Endodermal cell (in vitro differentiated cells): ENCODE measurements at places on chromosomes 13 and 19. TPM values are rescaled to one million over a fixed set of nuclear protein-coding genes. Genes with fewer than 3 reads are reported as not detected.

DNA sequence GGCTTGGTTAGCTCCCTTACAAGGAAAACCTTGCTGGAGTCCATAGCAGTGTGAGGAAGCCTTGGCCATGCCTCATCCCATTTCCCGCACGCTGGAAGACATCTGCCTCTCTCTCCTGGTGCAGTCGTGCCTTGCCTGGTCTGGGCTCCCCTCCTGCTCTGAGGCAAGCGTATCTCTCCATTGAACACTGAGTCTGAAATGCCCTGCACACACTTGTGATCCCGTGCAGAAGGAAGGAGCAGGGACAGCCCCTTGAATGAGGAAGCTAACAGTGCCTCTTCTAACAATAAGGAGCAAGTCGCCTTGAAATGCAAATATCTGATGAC lies 407 bp upstream of the ZNF440 start:
- peak overlapping the region; percentile 42 for H3K27ac ChIP-seq
- peaks cover 4% of the 10 kb centered on the region for H3K4me1 ChIP-seq

DNA sequence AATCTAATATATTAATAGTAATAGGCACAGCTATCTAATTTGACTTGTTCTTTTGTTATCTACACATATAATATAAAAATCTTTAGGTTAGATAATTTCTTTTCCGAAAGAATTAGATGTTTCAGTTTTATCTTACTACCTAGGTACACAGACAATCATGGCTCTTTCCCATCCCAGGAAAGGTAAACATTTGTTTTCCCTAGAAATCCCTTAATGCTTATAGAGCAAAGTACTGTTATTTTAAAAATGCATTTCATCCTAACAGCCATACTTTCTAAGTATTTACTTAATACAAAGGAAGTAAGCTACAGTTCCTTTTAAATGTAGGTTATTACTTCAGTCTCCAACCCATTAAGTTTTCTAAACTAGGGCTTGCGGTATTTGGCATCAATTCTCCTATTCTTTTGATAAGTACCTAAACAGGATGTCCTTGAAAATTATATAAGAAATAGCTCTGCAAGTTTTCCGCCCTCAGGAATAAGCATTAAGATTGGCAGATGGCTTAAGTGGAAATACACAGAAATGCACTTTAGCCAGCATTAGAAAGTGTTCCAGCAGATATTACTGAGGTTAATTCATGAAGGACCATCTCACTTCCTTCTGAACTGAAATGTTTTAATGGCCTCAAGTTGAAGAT lies 616.2 kb upstream of the SPRY2 start:
- H3K36me3 ChIP-seq: no peaks in the 10 kb centered on the region
- no peaks in the 10 kb centered on the region for H3K27me3 ChIP-seq
- H3K4me1 ChIP-seq: no peaks in the 10 kb centered on the region

- no peak overlapping the region for H3K27ac ChIP-seq
- H3K36me3 ChIP-seq: peaks cover 9% of the 10 kb centered on the region
- peaks cover 25% of the 10 kb centered on the region for H3K4me1 ChIP-seq
- DNase-seq: no peak
Measured at GRCh38 chr13:95113601-95114000, 187.7 kb downstream of the ABCC4 start.

GRCh38 chr13:48600374-48601364 lies 53.1 kb upstream of the CYSLTR2 start:
- no peaks in the 10 kb centered on the region for H3K36me3 ChIP-seq
- DNase-seq: peak; percentile 59
- H3K4me1 ChIP-seq: peaks cover 5% of the 10 kb centered on the region
- no peak overlapping the region for H3K27ac ChIP-seq
- no peak overlapping the region for H3K4me3 ChIP-seq

DNA sequence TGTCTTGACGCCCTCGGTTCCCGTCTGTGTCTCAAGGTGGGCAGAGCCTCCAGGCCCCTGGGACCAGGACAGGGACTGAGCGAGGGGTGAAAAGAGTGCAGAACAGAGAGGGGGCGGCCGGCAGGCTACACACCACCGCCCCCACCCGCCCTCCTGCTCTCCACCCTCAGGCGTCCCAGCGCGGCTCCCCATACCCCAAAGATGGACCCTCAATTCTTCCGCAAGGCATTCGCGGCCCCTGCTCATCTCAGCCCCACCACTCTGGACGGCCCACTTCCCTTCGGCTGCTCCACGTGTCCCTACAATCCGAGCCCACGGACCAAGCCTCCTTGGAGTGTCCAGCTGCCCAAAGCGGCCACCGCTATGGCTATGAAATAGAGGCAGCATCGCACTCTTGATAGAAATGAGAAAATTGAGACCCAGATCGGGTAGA lies 1.8 kb downstream of the KLF16 start:
- H3K27me3 ChIP-seq: no peaks in the 10 kb centered on the region
- DNase-seq: no peak
- peak overlapping the region; percentile 89 for H3K4me3 ChIP-seq
- H3K4me1 ChIP-seq: peaks cover 20% of the 10 kb centered on the region
- H3K27ac ChIP-seq: no peak overlapping the region

- H3K4me3 ChIP-seq: no peak overlapping the region
- no peaks in the 10 kb centered on the region for H3K4me1 ChIP-seq
- H3K36me3 ChIP-seq: no peaks in the 10 kb centered on the region
- H3K27ac ChIP-seq: no peak overlapping the region
- DNase-seq: peak; percentile 54
Measured at GRCh38 chr13:72567566-72567965, 159.9 kb downstream of the MZT1 start.

- H3K4me1 ChIP-seq: no peaks in the 10 kb centered on the region
- no peak overlapping the region for H3K4me3 ChIP-seq
- no peaks in the 10 kb centered on the region for H3K27me3 ChIP-seq
Measured at GRCh38 chr13:105083992-105084391, 1451.5 kb downstream of the EFNB2 start.

DNA sequence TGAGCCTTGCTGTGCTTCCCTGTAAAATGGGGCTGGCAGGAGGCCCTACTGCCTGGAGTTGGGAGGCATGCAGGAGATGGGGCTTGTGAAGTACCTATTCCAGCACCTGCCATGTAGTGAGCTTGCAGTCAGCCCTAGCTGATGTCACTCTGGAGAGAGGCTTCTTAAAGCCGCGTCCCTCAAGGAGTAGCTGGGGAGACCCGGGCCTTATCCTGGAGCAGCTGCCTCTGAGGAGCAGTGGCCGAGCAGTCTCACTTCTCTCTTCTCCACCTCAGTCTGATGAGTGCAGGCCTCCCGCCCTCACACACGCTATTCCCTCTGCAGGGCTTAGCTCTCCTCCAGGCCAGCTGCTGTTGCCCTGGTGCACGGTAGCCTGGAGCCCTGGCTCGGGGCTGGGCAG lies 18.0 kb downstream of the CLASRP start:
- H3K27me3 ChIP-seq: no peaks in the 10 kb centered on the region
- no peak overlapping the region for H3K4me3 ChIP-seq
- peaks cover 74% of the 10 kb centered on the region for H3K36me3 ChIP-seq
- DNase-seq: no peak
- H3K27ac ChIP-seq: no peak overlapping the region
- no peaks in the 10 kb centered on the region for H3K4me1 ChIP-seq

Gene PDX1
- total RNA-seq: not detected in 2 replicates

DNA sequence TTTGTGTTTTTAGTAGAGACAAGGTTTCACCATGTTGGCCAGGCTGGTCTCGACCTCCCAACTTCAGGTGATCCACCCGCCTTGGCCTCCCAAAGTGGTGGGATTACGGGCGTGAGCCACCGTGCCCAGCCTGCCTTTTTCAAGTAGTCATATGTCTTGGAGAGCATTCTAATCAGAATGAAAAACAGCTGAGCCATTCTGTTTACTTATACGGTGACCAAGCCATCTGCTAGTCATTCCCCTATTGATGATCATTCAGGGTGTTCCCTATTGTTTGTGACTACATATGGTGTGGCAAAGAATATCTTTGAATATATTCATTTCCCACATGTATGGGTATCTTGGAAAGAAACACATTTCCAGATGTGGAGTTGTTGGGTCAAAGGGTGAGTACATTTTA lies 17.2 kb downstream of the BLOC1S3 start:
- H3K27me3 ChIP-seq: peaks cover 4% of the 10 kb centered on the region
- no peak overlapping the region for H3K27ac ChIP-seq
- peaks cover 5% of the 10 kb centered on the region for H3K4me1 ChIP-seq
- no peaks in the 10 kb centered on the region for H3K36me3 ChIP-seq
- no peak overlapping the region for H3K4me3 ChIP-seq

Gene FSD1
- 33.3 and 34.2 TPM in 2 replicates for total RNA-seq

- no peaks in the 10 kb centered on the region for H3K27me3 ChIP-seq
- no peaks in the 10 kb centered on the region for H3K4me1 ChIP-seq
- no peak for DNase-seq
- H3K36me3 ChIP-seq: no peaks in the 10 kb centered on the region
- H3K27ac ChIP-seq: no peak overlapping the region
Measured at GRCh38 chr19:56670961-56671612, 470 bp downstream of the ZNF835 start.

DNA sequence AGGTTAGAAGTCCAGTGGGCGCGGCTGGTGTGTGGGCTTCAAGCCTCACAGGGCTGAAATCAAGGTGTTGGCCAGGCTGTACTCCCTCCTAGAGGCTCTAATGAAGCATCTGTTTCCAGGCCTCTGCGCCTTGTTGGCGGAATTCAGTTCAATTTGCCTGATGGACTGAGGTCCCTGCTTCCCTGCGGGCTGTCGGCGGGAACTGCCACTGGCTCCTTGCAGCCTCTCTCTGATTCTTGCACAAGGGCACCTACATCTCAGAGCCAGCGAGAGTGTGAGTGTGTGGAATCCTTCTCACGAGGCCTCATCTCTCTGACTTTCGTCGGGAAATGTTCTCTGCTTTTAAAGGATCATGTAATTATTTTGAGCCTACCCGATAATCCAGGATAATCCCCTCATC lies 128.6 kb downstream of the DLEU7 start:
- peaks cover 41% of the 10 kb centered on the region for H3K27me3 ChIP-seq
- no peaks in the 10 kb centered on the region for H3K36me3 ChIP-seq
- H3K4me1 ChIP-seq: no peaks in the 10 kb centered on the region
- no peak for DNase-seq

- no peaks in the 10 kb centered on the region for H3K36me3 ChIP-seq
- no peak overlapping the region for H3K27ac ChIP-seq
- peaks cover 10% of the 10 kb centered on the region for H3K27me3 ChIP-seq
- no peak overlapping the region for H3K4me3 ChIP-seq
Measured at GRCh38 chr13:101846701-101847100, 394.2 kb downstream of the ITGBL1 start.

Gene PCP2
- total RNA-seq: 5.9 TPM in 1 of 3 replicates, not detected in the others

GRCh38 chr19:37655301-37655688 lies at the start of gene ZFP30:
Gene ZFP30 (minus strand): TSS chr19:37655465. CDS start chr19:37647822, 7,643 bp downstream.
- peak; percentile 93 for DNase-seq
- H3K36me3 ChIP-seq: peaks cover 17% of the 10 kb centered on the region
- H3K27ac ChIP-seq: peak within 1 kb of the TSS; percentile 86
- no peaks in the 10 kb centered on the region for H3K4me1 ChIP-seq

DNA sequence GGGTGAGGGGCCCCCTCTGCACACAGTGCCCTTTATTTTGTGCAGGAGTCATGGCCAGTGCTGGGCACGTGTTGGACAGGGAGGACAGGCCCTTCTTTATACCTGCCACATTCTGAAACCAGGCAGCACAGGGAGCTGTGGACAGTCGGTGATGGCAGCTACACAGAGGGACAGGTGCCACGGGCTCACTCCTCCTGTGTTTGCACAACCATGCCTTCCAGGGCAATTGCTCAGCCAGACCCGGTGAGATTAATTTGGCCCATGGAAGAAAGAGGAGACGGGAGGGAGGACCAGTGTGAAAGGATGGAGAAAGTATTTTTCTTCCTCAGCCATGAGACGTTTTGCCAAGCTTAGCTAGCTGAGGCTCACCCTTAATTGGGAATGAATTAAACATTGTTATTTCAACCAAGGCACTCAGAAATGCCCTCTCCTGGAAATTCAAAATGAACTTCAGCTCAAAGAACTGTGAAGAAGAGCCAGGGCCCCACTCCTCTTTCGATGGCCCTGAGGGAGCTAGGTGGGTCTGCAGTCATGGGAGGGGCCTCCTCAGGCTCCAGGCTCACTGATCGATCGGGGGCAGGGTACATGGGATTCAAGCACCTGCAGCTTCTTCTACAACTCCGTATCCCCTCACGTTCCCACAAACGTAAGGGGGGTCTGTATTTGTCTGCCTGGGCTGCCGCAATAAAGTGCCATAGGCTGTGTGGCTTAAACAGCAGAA lies 41.2 kb downstream of the SHISA2 start:
- H3K4me3 ChIP-seq: no peak overlapping the region
- no peak overlapping the region for H3K27ac ChIP-seq
- H3K4me1 ChIP-seq: no peaks in the 10 kb centered on the region

DNA sequence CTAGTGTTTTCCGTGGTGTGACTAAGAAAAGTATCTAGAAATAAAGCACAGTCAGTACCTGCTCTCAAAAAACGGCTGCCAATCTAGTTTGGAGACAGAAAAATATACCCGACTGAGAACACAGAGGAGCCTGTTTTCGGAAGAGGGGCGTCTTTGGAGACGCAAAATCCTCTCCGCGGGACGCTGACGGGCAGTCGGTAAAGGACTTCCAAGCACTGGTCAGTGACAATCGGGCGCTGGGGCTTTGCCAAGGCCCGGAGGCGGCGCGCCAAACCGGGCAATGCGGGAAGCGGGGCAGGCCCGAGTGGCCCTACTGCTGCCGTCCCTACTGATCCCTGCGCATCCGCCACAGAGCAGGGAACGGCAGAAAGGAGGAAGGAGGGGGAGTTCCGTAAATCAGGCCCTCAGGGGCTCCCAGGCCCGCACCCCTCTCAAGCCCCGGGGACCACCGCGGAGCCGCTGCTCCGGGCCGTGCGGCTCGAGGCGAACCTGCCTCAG lies 588 bp upstream of the DPY19L3 start:
- H3K27me3 ChIP-seq: peaks cover 18% of the 10 kb centered on the region
- peaks cover 17% of the 10 kb centered on the region for H3K36me3 ChIP-seq
- DNase-seq: no peak
- peak overlapping the region; percentile 91 for H3K27ac ChIP-seq

DNA sequence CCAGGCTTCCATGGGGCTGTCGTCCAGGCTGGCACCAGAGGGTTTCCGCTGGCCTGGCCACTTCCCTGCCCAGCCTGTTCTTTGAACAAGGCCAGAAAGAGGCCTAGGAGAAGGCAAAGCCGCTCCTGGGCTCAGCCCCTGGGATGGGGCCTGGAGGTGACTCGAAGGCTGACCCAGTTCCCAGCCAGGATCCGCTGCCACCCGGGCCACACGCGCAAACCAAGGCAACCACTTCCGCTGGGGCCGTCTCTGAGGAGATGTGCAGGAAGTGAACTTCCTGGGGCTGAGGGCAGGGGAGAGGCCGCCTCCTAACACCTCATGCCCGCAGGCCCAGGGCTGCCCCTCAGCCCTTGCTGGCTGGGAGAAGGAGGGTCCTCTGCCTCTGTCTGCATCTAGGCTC lies 15.2 kb downstream of the PLEKHF1 start:
- no peak overlapping the region for H3K4me3 ChIP-seq
- H3K27me3 ChIP-seq: no peaks in the 10 kb centered on the region
- H3K4me1 ChIP-seq: no peaks in the 10 kb centered on the region
- DNase-seq: no peak
- no peaks in the 10 kb centered on the region for H3K36me3 ChIP-seq
- no peak overlapping the region for H3K27ac ChIP-seq

GRCh38 chr19:40974633-40975037 lies 16.4 kb upstream of the CYP2B6 start:
- no peak overlapping the region for H3K27ac ChIP-seq
- H3K4me3 ChIP-seq: no peak overlapping the region
- no peaks in the 10 kb centered on the region for H3K27me3 ChIP-seq
- no peaks in the 10 kb centered on the region for H3K36me3 ChIP-seq
- H3K4me1 ChIP-seq: no peaks in the 10 kb centered on the region

- H3K27me3 ChIP-seq: peaks cover 44% of the 10 kb centered on the region
- no peaks in the 10 kb centered on the region for H3K4me1 ChIP-seq
- no peaks in the 10 kb centered on the region for H3K36me3 ChIP-seq
- H3K27ac ChIP-seq: no peak overlapping the region
- no peak for DNase-seq
- no peak overlapping the region for H3K4me3 ChIP-seq
Measured at GRCh38 chr19:48396824-48397176, 3.3 kb downstream of the GRIN2D start.

Gene SIGLEC8
- not detected in 2 replicates for total RNA-seq
